NCI-H187 (cell line): ENCODE measurements at places on chromosomes 6 and 20.
A peak's percentile ranks its signal among the peaks of the same experiment; 100 is the strongest.

- no peak for DNase-seq
Observed at GRCh38 chr6:84078335-84078734, 44.8 kb downstream of the MRAP2 start.

DNA sequence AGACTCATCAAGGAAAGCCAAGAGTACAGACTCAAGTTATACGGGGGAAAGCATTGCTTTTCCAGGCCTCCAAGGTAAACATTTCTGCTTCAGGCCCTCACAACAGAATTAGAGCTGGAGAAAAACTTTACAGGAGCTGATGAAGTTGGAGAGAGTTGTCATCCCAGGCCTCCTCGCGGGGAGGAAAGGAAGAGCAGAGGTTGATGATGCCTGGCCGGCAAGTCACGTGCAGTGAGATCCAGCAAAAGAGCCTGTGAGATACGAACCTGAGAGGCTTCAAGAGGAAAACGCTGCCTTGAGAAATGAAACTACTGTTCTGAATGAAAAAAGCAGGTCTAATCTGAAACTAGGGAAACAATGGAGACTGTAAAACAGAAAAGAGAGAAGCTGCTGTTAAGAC is 122.9 kb downstream of the FAM120B start:
- no peak for DNase-seq

GRCh38 chr6:96086745-96087144 is 71.0 kb downstream of the FUT9 start:
- DNase-seq, result no peak

GRCh38 chr20:1533059-1533458 is 24.4 kb downstream of the SIRPD start:
- no peak for DNase-seq

- DNase-seq, result no peak
Observed at GRCh38 chr6:152273638-152274037, 363.5 kb downstream of the SYNE1 start.

GRCh38 chr6:24207413-24207812 is 81.4 kb downstream of the NRSN1 start:
- DNase-seq, result no peak

DNA sequence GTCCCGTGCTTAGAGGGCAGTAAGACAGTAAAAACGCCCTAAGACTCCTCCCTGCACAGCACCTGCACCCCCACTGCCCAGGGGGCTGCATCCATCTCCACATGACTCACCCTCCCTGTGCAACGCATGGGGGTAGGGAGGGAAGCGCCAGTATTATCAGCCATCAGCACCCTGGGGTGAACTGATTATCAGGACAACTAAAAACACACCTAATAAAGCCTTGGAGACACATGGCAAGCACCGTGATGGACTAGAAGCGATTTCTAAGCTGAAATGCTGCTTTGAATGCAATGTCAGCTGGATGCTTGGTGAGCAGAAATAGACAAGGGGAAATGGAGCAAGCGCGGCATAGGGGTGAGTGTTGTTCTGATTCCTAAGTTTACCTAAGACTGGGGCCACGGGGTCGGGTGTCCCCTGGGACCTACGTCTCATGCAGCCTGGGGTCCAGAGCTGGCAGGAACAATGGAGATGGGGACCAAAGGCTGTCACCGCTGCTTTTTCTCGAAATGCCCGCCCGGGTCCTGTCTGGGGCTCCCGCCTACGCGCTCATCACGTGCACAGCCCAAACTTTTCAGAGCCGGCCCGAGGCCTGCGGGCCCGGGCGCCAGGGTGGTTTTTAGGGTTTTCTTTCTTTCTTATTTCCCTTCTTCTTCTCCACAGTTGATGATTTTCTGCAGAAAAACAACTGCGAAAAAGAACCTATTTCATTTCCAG is 702 bp upstream of the TNFAIP3 start:
- no peak for DNase-seq

GRCh38 chr20:7967199-7967844 is 27.1 kb upstream of the HAO1 start:
- DNase-seq, result no peak

DNA sequence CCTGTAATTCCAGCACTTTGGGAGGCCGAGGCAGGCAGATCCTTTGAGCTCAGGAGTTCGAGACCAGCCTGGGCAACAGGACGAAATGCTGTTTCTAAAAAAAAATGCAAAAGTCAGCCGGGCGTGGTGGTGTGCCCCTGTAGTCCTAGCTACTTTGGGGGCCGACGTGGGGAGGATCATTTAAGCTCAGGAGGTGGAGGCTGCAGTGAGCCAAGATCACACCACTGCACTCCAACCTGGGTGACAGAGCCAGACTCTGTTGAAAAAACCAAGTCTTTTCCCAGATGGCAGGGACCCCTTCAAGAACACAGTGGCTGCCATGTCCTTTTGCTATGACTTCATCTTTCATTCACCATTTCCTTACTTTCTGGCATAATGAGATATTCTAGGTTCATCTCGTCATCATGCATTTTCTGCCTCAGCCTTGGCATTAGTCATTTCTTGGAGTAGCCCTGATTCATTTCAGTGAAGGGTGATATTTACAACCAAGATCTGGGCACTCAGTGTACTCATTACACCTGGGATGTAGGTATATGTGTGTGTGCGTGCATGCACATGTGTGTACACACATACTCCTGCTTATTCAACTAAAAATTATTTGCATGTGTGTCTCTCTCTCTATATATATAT is 61.4 kb upstream of the TOX2 start:
- no peak for DNase-seq

GRCh38 chr6:32940656-32941213 is at the start of gene HLA-DMB:
HLA-DMB (minus strand) TSS chr6:32941028; CDS start chr6:32940807, 221 bp downstream.
- DNase-seq, result no peak

DNA sequence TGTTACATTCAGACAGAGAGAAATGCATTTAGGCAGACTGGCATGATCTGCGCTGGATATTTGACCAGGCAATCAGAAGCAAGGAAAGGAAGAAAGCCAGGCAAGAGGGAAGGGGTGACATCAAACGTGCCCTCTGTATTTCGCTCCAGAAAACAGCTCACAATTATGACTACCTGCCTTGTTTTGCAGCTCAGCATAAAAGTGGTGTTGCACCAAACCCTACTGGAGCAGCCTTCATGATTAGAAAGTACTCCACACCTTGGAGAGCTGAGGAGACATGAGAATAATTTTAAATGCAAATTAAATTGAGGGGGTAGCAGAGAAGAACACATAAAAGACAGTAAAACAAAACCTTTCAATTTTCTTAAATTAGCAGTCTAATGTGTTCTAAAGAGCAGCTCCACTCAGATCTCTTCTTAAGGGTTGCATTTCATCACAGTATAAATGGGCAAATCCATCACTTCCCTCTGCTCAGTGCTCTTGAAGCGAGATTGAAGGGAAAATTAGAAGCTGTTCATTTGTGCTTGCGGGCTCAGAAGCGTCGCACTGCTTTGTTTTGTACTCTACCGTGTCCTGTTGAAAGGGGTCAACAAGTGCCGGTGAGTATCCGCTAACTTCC is at the start of gene PHACTR1:
Gene PHACTR1 (plus strand): TSS at position 470 of the 619 bp plus-strand sequence.
- no peak for DNase-seq

DNA sequence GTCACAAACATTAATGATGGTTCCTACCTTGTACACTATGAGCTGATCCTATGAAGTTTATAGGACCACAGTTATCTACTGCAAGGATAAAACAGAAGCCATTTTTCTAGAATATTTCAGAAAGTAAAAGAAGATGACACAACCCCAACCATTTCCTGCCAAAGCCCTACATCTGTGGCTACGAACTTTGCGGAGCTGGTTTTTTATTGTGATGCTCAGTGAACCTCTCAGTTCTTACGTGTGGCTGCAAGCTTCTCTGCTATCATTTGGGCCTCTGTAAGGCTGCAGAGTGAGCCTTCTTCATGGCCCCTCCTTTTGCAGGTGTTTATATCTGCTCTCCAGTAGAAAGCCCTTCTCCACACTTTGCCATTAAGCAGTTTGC is 17.8 kb upstream of the TAGAP start:
- DNase-seq, result no peak

DNA sequence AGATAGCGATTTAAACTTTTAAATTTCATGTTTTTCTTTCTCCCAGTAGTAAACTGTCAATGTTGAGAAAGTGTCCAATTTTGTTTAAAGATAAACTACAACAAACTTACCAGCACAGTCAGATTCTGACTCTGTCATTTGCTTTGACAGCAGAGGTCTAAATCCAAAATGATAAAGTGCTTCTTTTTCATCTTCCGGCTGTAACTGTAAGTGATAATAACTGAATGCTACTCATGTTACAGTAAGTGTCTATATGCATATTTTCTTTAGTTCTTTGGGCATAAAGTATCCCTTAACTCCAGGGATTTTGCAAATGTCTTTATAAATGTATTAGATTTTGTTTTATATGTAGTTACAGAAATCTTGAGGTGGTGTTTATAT is 610.4 kb downstream of the RFPL4B start:
- no peak for DNase-seq

DNA sequence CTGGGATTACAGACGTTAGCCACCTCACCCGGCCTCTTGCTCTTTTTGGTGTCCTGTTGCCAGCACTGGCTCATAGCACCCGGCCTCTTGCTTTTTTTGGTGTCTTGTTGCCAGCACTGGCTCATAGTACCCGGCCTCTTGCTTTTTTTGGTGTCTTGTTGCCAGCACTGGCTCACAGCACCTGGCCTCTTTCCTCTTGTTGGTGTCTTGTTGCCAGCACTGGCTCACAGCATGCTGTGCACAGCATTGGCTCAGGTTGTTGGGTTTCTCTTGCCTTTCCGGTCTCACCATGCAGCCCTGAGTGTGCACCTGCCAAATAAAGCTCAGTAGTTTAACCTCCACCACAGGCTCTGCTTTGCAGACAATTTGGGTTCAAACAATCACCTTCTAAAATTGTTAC is 208.2 kb downstream of the THBS2 start:
- no peak for DNase-seq

DNA sequence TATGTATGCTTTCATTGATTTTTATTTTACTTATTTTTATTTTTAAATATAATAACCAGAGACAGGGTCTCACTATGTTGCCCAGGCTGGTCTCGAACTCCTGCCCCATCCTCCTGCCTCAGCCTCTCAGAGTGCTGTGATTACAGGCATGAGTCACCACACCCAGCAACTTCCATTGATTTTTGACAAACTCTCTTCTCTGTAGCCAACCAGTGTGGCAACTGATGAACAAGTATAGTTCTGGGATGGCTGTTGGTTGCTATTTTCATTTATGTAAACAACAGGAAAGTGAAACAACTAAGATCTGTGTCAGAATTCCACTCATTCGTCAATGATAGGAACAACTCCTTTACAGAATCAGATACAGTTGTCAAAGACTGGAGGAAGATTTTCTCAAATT is 356.7 kb upstream of the JARID2 start:
- no peak for DNase-seq

- peak; percentile 86 for DNase-seq
Observed at GRCh38 chr6:26054781-26055718, 32.2 kb upstream of the HFE start.

GRCh38 chr20:35311409-35311808 is 19.2 kb upstream of the FAM83C start:
- no peak for DNase-seq
